ENCODE measurements at places on chromosomes 2 and 18.

GRCh38 chr2:46167406-46167805, 129.8 kb upstream of the EPAS1 start:
- no peak for DNase-seq

DNA sequence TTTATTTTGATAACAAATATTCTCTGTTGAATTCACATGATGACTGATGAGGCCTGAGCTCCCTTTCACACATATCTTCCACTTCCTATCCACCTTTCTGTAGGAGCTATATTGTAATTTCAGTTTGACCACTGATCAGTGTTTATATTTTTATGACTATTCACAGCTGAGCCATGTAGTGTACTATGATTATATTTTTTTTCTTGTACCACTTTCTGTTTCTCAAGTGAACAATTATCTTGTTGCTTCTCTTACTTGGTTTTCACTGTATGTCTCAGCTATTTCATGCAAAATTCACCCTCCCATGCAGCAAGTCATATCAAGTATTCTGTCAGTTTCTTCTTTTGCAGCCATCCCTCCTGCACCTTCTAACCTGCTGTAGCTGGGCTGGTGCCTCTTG, 78.4 kb downstream of the TMEM247 start:
- DNase-seq = no peak

DNA sequence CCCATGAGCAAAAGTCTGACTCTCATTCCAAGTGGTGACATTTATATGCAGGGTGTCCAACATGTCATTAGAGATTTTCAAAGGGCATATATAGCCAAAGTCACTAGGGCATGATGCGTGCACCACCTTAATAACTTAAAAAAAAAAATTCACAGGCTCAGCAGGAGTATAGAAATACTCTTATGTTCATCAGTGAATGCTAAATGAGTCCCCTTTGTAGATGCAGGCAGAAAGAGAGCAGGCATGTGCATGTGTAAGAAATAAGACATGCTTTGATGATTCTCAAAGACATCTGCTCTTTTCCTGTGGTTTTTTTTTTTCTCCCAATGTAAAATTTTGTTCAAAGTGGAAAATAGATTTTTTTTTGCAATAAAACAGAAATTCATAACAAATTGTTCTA, 112.3 kb upstream of the AQP4 start:
- DNase-seq = no peak

DNA sequence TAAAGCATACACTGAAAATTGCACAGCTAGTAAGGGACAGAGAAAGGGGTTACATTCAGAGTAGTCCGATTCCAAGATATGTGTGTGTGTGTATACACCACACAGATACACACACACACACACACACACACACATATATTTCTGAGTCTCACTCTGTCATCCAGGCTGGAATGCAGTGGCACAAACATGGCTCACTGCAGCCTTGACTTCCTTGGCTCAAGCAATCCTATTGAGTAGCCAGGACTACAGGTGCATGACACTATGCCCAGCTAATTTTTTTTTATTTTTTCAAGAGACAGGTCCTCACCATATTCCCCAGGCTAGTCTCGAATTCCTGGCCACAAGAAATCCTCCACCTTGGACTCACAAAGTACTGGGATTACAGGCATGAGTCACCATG, 68.1 kb upstream of the ITPRID2 start:
- DNase-seq = no peak

GRCh38 chr2:193566886-193567285, 1372.2 kb upstream of the TMEFF2 start:
- DNase-seq = no peak

GRCh38 chr2:11680182-11680900, 10.3 kb upstream of the NTSR2 start:
- no peak for DNase-seq

GRCh38 chr2:109208951-109209335, 79.9 kb downstream of the SH3RF3 start:
- no peak for DNase-seq

- DNase-seq = no peak
Measured at GRCh38 chr2:43462866-43463641, 132.8 kb downstream of the THADA start.

GRCh38 chr18:79416022-79416676, 20.4 kb downstream of the NFATC1 start:
- no peak for DNase-seq

- peak; percentile 1 for DNase-seq
Measured at GRCh38 chr2:136718273-136718672, 47.1 kb upstream of the THSD7B start.

GRCh38 chr2:8570637-8571036, 111.2 kb upstream of the ID2 start:
- no peak for DNase-seq

DNA sequence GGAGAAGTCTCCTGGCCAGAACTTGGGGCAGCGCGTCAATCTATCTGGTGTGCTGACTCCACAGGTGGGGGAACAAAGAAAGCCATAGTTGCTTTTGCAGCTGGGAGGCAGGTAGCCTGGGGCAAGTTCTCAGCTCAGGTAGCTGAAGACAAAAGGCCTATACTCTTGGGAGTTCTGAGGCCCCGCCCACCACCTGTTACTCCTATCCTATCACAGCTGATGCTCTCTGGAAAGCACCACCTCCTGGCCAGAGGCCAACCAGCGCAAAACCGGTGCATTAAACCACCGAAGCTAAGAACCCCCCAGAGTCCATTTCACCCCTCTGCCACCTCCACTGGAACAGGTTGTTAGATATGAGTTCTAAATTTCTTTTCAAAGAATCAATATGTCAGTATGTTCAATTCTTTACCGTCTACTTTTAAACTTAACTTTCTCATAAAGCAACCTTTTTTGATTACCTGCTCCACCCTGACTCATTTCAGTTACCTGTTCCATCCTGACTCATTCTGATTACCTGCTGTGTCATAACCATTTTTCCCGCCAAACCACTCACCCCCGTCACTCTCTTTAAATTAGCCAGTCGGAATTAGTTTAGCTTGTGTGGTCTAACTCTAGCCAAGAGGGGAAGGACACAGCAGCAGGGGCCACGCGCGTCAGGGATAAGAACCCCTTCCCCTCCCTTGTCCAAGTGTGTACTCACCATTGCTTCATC, 43.4 kb downstream of the UPP2 start:
- no peak for DNase-seq
